ENCODE measurements at places on chromosomes 1 and 21. TPM values are rescaled to one million over a fixed set of nuclear protein-coding genes. Genes with fewer than 3 reads are reported as not detected.

DNA sequence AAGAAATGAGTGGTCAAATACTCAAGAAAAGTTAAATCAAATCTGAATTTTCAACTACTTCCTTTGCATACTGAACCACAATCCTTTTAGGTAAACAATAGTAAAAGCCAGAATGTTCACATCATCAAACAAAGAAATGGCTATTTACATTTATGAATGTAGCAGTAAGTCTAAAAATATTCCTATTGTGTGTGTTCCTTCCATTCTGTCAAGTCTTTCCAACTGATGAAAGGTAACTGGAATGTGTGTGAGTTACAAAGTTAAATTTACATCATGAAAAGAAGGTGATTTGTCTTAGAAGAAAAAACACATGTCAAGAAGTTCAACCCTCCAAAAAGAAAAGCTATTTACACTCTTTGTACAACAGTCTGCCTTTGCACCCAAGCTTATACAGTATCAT, 203.1 kb downstream of the SIPA1L2 start:
- H3K27me3 ChIP-seq, result no peaks in the 10 kb centered on the region
- DNase-seq, result no peak
- no peak overlapping the region for H3K27ac ChIP-seq

DNA sequence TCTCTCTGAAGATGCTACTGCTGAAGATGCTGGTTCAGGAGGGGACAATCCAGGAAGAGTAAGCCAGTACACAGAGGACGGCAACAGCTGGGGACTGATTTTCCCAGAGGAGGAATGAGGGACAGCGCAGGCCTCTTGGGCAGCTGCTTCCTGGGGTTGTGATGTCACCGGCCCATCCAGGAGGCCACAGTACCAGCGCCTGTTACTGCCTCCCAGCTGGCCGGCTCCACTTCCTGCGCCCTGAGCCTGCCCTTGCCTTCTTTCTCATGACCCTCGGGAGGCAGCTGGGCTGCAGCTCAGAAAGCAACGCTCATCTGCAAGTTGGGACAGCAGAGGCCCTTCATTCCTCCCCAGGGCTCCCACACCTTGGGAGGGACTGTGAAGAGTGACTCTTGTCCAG, 21.9 kb upstream of the ID3 start:
- no peak for DNase-seq
- no peaks in the 10 kb centered on the region for H3K27me3 ChIP-seq
- no peaks in the 10 kb centered on the region for H3K36me3 ChIP-seq

DNA sequence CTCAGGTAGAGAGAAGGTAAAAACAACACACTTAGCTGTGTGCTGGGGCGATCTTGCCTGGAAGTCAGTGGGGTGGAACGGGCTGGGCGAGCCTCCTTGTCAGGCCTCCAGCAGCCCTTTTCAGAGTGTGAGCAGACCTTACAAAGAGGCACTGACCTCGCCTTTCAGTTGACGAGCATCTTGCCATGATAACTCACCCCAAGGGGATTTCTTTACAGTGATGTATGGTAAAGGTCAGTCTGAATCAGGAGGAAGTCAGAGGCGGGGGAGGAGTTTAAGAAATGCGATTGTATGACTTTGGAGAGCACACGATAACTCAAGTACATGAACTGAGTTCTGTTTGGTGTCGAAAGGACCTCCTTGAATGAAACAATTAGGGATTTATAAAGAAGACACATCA, 326.5 kb upstream of the PROX1 start:
- no peaks in the 10 kb centered on the region for H3K27me3 ChIP-seq
- no peak overlapping the region for H3K4me3 ChIP-seq
- no peak for DNase-seq
- H3K4me1 ChIP-seq, result no peaks in the 10 kb centered on the region
- no peak overlapping the region for H3K27ac ChIP-seq
- H3K36me3 ChIP-seq, result no peaks in the 10 kb centered on the region

GRCh38 chr1:38207275-38207674, 160.7 kb upstream of the POU3F1 start:
- H3K4me3 ChIP-seq, result no peak overlapping the region
- H3K27ac ChIP-seq, result no peak overlapping the region
- H3K27me3 ChIP-seq, result peaks cover 11% of the 10 kb centered on the region
- no peaks in the 10 kb centered on the region for H3K36me3 ChIP-seq

DNA sequence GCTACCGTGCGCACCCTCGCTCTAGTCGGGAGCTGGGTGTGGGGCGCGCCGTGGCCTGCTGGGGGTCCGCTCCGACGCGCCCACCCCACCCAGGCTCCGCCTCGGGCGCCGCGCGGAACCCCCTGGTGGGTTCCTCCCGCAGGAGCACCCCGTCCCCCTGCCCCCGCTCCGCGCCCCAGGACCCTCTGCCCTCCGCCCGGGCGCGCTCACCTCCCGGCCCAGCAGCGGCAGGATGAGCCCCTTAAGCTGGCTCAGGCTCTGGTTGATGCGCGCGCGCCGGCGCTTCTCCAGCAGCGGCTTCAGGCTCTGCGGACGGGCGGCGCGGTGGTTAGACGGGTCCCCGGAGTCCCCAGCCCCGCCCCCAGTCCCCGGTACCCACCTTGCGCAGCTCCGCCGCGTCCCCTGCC, 319 bp downstream of the HES2 start:
- no peak overlapping the region for H3K4me3 ChIP-seq
- H3K36me3 ChIP-seq, result no peaks in the 10 kb centered on the region
- H3K4me1 ChIP-seq, result peaks cover 27% of the 10 kb centered on the region
- H3K27me3 ChIP-seq, result peaks cover 68% of the 10 kb centered on the region
- DNase-seq, result no peak
- no peak overlapping the region for H3K27ac ChIP-seq

GRCh38 chr1:152107031-152107983, 7.9 kb downstream of the TCHH start:
- H3K27ac ChIP-seq, result no peak overlapping the region
- H3K4me1 ChIP-seq, result no peaks in the 10 kb centered on the region
- no peak for DNase-seq
- no peaks in the 10 kb centered on the region for H3K36me3 ChIP-seq
- H3K4me3 ChIP-seq, result no peak overlapping the region

DNA sequence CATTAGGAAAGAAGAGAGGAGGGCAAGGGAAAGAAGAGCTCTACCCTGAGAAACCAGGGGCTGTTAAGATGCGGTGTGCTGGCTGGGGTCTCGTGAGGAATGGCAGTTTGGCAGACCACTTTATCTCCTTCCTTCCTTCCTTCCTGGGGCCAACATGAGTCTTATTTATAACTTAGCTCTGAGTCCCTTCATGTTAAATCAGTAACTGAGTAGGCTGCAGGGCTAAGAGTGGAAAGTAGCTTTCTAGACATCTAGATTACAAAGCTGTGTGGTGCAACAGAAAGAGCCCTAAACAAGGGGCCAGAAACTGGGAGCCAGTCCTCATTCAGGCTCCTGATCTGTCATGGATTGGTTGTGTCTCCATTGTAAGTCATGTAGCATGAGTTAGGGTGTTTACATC, 135.4 kb upstream of the DUSP10 start:
- H3K27me3 ChIP-seq, result no peaks in the 10 kb centered on the region
- DNase-seq, result no peak
- H3K4me3 ChIP-seq, result no peak overlapping the region

DNA sequence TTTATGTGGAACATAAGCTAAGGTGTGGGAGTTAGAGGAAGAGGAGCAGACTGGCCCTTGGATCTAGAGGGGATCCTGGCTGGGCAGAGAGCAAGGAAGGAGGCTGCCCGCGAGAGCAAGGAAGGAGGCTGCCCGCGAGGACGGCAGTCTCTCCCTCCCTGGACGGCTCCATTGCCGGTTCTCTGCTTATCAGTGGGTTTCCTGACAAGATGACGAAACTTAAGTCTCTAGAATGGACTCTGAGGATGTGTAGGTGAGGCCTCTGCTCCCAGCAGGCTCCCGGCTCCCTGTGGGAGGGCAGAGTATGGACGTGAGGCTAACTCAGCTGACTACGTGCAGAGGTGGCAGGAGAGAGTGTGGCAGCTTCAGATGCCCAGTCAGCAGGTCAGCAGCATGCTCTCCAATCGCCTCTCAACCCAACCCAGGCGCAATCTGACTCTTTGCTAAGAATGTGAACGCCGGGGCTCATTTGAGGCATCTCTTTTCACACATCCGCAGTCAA, 6.1 kb downstream of the MYBPHL start:
- no peak overlapping the region for H3K27ac ChIP-seq
- no peaks in the 10 kb centered on the region for H3K36me3 ChIP-seq

DNA sequence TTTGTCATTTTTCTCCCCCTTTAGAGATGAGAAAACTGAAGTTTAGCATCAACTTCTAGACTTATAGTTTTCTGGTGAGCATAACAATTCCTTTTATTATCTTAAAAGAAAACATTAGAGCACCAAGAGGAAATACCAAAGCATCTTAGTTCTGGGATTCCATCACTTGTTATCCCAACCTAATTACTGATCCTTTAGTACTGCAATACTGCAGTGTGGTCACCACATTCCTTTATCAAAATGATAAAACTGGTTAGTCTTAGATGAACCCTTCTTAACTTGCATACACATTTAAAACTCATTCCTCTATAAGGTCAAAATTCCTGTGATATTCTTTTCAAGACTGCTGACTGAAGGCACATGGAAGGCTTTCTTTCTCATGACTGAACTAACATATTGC, 23.1 kb downstream of the SOD1 start:
- no peak overlapping the region for H3K4me3 ChIP-seq
- no peaks in the 10 kb centered on the region for H3K27me3 ChIP-seq
- H3K27ac ChIP-seq, result no peak overlapping the region
- peaks cover 52% of the 10 kb centered on the region for H3K36me3 ChIP-seq
- DNase-seq, result no peak

DNA sequence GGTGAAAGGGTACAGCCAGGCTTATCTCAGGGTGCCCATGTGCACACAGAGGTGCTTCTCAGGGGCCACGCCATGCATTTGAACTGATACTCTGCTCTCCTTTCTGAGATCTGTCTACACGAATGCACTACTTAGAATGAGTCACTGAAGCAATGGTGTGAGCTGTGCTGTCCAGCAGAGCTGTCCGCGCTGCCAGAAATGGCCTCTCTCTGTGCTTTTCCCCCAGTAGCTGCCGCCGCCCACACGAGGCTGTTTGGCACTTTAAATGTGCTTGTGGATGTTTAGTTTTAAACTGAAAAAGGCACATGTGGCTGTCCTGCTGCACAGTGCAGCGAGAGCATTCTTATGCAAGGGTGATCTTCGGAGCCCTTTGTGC, 87.1 kb upstream of the COL6A1 start:
- no peak overlapping the region for H3K4me3 ChIP-seq
- peaks cover 20% of the 10 kb centered on the region for H3K27me3 ChIP-seq
- no peak overlapping the region for H3K27ac ChIP-seq
- no peak for DNase-seq
- no peaks in the 10 kb centered on the region for H3K36me3 ChIP-seq
- H3K4me1 ChIP-seq, result peaks cover 15% of the 10 kb centered on the region

GRCh38 chr1:232260861-232261260, 369.1 kb downstream of the SIPA1L2 start:
- H3K4me1 ChIP-seq, result peaks cover 11% of the 10 kb centered on the region
- H3K36me3 ChIP-seq, result no peaks in the 10 kb centered on the region
- no peak overlapping the region for H3K27ac ChIP-seq
- no peak for DNase-seq

DNA sequence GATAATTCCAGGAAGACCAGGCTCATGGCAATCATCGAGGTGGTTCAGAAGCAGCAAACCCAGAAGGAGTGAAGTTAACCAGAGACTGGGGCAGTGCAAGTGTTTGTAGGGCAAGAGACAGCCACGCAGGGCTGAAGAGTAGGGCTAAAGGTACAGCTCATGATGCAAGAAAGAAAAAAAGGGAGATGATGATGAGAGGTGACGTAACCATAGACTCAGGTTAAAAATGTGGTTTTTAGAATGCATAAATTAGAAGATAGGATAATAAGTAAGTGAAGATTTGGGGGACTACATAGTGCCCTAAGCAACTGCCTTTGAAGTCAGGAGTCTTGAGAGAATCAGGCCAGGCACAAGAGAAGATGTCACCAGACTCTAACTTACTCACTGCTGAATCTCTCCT, 333 bp downstream of the LCE7A start:
- H3K4me1 ChIP-seq, result no peaks in the 10 kb centered on the region
- H3K27me3 ChIP-seq, result no peaks in the 10 kb centered on the region
- H3K4me3 ChIP-seq, result no peak overlapping the region
- DNase-seq, result no peak
- no peak overlapping the region for H3K27ac ChIP-seq

DNA sequence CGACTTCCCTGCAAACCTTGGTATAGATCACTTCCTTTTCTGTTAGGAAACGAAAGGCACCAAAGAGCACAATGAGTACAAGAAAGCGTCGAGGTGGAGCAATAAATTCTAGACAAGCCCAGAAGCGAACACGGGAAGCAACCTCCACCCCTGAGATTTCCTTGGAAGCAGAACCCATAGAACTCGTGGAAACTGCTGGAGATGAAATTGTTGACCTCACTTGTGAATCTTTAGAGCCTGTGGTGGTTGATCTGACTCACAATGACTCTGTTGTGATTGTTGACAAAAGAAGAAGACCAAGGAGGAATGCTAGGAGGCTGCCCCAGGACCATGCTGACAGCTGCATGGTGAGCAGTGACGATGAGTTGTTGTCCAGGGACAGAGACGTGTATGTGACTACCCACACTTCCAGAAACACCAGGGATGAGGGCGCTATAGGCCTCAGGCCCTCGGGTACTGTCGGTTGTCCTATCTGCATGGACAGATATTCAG, 18.5 kb downstream of the FAM89A start:
- peaks cover 21% of the 10 kb centered on the region for H3K36me3 ChIP-seq
- H3K27ac ChIP-seq, result no peak overlapping the region
- DNase-seq, result peak; percentile 19
- peaks cover 7% of the 10 kb centered on the region for H3K4me1 ChIP-seq
- H3K27me3 ChIP-seq, result no peaks in the 10 kb centered on the region

DNA sequence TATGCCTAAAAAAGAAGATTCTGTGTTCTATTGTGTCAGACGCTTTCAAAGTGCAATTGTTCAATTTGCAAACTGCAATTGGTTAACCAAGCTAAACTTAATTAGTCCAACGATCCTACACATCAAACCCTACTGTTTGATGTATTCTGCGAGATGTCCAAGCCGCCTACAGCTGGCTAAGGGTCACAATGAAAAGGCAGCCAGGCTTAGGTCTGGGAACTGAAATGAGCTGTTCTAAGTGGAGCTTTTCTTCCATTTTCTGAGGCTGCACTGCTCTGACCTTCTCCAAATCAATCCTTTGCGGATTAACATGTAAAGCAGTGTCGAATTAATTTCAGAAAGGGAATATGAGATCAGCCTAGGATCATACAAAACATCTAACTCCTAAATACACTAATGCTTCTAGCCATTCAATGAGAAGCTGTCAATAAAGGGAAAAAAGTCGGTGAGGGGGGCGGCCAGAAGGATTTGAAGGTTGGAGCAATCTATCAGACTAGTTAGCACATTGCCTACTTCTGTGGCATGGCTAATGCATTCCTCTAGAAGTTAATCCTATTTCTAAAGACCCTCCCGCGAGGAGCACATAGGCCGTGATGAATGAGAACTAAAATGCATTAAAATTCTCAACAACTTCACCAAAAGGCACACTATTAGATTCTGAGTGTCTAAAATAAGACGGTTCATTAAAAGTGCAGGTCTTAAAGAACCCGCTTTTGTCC, 119.0 kb downstream of the SIM2 start:
- H3K4me1 ChIP-seq, result no peaks in the 10 kb centered on the region
- no peak overlapping the region for H3K4me3 ChIP-seq
- H3K36me3 ChIP-seq, result peaks cover 3% of the 10 kb centered on the region
- no peak for DNase-seq
- H3K27me3 ChIP-seq, result no peaks in the 10 kb centered on the region

The TRABD2B gene
- total RNA-seq, result not detected

The ADAMTS1 gene
- total RNA-seq, result 40.3 TPM

The C4BPA gene
- total RNA-seq, result not detected

The C2CD4D gene
- not detected for total RNA-seq

The FCRL2 gene
- total RNA-seq, result not detected

The LCE6A gene
- not detected for total RNA-seq

The SCYL3 gene
- 8.0 TPM for total RNA-seq

The IL24 gene
- not detected for total RNA-seq
